IPS-NIHi11 (cell line): ENCODE measurements at places on chromosomes 12 and 14.

DNA sequence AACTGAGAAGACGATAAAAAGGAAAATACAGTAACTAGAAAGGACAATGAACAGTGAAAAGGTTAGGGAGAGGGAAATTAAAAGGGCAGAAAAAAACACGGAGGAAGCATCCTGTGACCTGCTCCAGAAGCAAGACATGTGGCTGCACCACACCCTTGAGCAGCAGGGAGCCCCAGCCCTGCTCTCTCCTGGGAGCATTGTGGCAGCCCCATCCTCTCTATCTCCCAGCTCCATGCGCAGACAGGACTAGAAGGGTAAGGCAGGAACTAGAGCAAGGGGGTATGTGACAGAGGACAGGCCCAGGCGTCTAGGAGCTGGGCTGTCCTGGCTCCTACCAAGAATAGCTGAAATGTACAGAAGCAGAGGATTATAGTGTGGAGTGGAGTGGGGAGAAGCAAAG lies 38.6 kb upstream of the SMUG1 start:
- no peak for DNase-seq

- DNase-seq, result peak; percentile 26
Observed at GRCh38 chr12:117360222-117360550, 1.2 kb downstream of the NOS1 start.

DNA sequence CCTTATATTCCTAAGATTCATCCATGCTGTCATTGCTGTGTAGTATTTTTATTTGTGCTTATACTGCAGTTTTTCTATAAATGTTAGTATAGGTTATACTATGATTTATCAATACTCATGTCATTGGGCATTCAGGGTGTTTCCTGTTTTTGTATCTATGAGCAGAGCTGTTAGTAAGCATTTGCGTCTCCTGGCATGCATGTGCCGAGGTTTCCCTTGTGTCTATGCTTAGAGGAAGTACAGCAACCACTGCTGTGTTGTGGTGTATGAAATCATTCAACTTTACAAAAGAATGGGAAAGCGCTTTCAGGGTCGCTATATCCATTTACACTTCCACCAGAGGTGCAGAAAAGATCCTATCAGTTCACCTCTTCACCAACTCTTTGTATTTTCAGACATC lies 122.7 kb downstream of the RGS6 start:
- no peak for DNase-seq

- DNase-seq, result no peak
Observed at GRCh38 chr12:58046271-58046670, 104.9 kb downstream of the ATP23 start.

DNA sequence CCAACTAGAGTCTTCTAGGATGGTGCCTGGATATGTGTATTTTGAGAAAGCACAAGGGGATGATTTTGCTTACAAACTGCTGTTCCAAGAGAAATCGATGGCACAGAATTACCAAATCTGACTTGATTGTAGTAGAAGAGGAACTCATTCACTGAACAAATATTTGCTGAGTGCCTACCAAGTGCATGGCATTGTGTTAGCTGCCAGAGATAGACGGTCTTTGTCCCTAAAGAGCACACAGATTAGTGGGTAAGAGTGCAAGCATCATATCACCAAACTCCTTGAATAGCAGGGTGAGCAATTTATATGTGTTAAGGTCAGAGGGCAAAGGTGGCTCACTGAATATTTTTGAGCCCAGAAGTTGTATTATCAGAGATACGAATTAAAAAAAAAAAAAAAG lies 3.5 kb upstream of the FOXN3 start:
- no peak for DNase-seq

DNA sequence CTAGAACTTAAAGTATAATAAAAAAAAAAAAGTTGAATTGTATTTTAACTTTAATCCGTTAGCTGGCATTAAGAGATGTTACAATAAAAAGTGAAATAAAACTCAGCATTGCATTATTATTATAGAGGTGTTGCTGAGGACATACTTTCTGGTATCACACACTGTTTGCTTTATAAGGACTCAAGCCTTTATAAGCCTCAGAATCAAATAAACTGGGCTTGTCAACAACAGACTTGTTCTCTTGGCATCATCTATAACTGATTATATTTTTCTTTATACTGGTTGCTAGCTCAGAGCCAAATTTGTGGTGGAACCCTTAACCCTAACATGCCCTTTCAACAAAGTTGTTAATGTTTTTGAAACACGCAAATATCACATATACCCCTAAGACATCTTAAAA lies 62.3 kb downstream of the DDHD1 start:
- no peak for DNase-seq

DNA sequence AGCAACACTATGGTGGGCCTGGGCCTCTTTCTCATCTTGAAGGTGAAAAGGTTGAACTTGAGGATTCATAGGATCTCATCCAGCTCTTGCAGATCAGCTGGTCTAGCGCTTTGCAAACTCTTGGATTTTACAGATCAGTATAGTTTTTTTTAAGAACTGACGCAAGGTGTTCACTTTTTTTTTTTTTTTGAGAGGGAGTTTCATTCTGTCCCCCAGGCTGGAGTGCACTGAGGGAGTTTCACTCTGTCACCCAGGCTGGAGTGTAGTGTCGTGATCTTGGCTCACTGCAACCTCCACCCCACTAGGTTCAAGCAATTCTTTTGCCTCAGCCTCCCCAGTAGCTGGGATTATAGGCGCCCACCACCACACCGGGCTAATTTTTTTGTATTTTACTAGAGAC lies 20.4 kb upstream of the LGMN start:
- DNase-seq, result no peak

DNA sequence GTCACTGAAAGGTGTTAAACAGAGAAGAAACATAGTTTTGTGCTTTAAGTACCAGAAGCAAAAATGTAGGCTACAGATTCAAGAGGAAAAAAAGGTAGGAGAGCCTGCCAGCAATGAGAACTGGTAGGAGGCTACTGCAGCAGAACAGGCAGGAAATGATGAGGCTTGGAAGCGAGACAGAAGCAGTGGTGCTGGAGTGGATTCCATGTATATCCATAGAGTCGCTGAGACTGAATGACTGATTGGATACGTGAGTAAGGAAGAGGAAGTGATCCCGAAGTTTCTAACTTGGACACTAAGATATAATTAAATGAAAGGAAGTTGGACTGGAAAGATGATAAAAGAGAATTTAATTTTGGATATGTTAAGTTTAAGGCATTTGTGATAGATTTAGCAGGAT lies 45.0 kb upstream of the CCDC91 start:
- DNase-seq, result no peak

GRCh38 chr12:116398193-116398592 lies 120.7 kb upstream of the MED13L start:
- DNase-seq, result no peak

DNA sequence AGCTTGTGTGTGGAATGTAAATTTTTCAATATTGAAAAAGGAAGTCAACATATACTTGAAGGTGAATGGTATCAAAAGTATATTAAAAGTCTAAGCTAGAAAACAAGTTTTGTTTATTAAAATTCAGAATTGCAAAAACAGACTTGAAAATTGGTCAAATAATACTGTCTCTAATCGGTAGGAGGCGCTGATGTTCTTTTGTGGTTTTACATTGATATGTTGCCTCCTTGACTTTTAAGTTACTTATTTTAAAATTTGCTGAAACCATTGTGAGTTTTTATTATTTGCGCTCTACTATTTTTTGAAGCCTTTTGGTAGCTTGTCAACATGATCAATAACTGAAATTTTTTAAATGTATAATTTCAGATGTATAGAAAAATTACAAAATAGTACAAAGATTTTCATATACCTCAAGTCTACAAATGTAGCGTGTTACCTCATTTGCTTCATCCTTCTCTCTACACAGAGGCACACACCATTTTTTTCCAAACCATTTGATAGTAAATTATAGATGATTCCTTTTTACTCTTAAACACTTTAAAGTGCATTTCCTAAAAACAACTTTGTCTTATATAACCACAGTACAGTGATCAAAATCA lies 6.9 kb downstream of the RTRAF start:
- no peak for DNase-seq

- DNase-seq, result peak; percentile 100
Observed at GRCh38 chr12:6492838-6493496, at the start of gene MRPL51. Gene MRPL51, minus strand, starts transcription at chr12:6493262. Its CDS starts 126 bp downstream, at chr12:6493136.

DNA sequence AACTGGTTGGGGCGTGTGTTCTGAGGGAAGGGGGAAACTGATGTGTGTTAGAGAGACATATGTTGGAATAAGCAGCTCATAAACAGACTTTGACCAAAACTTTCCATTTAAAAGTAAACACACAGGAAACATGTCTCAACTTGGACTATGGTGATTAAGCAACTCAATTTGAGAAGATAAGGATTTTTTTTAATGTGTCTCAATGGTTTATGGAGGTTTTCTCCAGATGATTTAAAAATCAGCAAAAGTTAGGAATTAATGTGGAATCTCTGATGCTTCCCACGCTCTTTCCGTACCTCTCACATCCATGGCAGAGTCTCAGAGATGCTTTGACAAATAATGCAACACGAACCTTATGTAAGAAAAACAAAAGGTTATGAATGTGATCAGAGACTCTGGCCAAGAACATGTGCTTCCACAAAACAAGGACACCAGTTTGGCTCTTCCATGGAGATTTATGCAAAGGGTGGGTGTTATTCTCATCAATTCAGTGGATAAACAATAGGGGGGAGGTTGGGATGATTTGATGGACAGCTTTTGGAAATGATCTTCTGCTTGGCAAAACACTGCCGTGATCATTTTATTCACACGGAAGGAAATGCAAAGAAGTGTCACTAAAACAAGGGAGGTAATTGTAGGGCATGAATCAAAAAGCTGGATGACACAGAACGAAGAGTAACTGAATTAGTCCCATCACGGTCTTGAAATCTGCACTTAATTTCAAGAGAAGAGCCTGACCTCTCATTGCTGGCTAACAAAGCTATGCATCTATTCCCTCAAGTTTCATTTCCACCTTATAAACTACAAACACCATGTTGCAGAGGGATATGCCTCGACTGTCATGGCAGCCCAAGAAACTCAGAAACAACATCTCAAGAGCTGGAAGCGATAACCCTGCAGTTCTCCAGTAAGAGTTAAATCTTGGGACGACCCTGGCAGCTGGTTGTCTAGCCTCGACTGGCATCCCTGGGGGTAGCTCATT lies 76.5 kb downstream of the FOXN3 start:
- DNase-seq, result no peak

GRCh38 chr12:8780389-8780788 lies 42.0 kb upstream of the A2ML1 start:
- DNase-seq, result peak; percentile 36

DNA sequence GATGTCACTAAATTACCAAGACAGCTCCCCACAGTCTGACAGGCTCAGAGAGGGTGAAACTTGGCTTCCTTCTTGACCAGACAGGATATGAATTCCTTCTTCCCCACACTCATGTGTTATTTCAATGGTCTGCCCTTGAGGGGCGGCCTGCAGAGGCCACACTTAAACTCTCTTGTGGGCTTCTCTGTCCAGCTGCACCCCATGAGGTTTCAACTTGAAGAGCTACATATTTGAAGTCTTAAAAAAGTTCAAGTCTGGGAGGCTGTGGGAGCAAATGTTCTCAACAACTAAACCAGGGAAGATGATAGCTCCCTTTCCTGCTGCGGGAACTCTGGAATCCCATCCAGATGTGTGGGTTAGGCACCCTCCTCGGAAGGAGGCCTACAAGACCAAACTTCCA lies 98.3 kb downstream of the TTC7B start:
- DNase-seq, result no peak

- DNase-seq, result peak; percentile 22
Observed at GRCh38 chr12:105523164-105524057, 192.9 kb downstream of the C12orf75 start.

DNA sequence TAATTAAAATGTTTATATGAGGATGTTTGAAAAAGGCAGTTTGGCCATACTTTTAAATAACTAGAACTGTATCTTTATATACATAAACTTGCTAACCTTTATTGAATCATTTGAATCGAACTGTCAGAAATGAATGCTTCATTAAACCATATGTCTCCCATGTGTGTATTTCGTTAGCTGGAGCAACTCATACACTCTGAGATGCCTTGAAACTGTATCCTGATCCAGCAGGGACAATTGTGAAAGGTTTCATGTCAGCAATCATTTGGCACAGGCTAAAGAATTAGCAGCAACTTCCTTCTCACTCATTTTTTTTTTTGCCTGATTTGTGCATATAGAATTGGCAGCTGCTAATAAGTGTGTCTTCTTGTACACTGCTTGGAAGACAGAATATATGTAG lies 109.9 kb downstream of the NAV3 start:
- DNase-seq, result no peak

DNA sequence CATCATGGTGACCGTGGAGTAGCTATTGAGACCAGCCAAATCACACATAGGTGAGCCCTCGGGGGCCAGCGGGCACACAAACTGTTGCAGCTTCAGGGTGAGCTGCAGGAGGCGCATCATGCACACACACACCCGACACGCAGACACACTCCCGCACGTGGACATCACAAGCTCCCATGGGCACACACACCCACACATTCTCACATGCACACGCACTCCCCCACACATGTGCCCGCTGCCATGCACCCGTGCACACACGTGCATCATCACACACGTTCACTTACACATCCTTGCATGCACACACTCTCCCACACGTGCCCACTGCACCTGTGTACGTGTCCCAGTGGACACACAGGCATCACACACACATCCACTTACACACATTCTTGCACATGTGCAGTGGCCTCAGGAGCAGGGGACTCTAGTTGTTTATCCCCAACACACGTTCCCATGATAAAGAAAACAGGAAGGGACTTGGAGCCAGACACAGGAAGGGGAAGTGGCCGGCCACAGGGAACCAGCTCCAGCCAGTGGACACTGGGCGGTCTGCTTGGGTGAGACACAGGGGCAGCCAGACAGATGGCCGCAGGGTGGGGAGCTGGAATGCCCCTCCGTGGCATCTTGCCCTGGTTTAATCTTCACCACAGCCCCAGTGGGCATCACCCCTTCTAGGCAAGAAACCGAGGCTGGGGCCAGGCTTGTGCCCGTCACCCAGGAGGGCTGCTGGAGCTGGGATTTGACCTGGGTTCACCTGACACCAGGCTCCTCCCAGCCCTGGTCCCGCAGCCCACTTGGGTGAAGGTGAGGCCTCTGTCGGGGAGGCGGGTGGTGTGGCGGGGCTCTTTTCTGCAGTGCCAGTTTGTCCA lies 49.7 kb downstream of the CYP46A1 start:
- no peak for DNase-seq

DNA sequence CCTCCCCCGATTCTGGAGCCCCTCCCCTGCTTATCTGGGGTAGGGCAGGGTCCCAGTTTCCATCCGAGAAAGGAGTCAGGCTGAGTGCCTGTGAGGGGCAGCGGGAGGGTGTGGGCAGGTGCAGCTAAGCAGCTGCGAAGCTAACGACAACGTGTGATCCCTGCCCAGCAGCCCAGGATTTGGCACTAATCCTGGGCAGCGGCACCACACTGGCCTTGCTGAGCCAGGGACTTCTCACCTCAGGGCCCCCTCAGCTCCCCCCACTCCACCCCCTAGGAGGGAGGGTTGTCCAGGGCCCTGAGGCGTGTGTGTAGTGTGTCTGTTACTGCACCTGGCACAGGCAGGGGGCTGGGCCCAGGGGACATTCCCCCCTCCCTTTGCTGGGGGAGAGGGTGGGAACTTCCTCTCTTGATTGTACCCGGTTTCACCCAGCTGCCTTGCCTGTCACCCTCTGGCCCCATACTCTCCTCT lies 1.8 kb downstream of the SMIM41 start:
- peak; percentile 11 for DNase-seq
